ENCODE measurements at places on chromosomes 2 and 18.

GRCh38 chr2:134682726-134683125 lies 36.1 kb downstream of the TMEM163 start:
- DNase-seq = no peak

DNA sequence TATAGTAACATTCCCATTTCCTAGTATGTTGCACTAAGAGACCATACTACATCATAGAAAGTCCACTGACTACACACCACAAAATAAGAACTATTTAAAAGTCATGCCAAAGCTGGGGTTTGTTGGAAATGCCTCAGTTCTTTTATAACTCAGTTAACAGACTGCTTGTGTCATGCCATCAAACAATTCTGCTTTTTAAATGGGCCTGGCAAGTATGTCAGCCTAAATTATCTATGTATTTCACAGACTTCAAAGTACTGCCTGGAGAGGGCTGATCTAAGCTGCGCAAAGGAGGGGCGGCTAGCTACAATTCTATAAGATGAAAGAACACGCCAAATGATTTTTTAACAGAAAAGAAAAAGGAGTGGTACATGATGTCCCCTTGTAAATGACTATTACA lies 49.6 kb downstream of the FARSB start:
- DNase-seq = no peak

- no peak for DNase-seq
These were observed 138.3 kb downstream of the ZBTB7C start for GRCh38 chr18:48270929-48271328.

GRCh38 chr18:13587937-13588336 lies 138.4 kb downstream of the FAM210A start:
- DNase-seq = no peak

DNA sequence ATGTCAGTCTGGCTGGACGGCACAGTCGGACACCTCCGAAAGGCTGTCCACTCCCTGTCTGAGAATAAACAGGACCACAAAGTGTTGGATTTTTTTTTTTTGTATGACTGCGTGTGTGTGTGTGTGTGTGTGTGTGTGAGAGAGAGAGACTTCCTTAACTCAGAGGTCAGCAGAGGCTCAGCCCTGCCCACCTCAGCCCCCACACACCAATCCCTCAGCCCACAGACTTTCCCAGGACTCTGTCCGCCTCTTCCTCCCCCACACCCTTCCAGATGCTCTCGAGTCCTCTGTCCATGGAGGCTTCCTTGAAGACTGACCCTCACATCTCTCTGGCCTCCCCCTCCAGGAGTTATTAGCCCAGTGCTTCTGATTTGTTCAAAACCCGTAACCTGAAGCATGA lies 147.3 kb downstream of the BCL11A start:
- no peak for DNase-seq

GRCh38 chr18:49016648-49017539 lies 66.1 kb upstream of the SMAD7 start:
- peak; percentile 44 for DNase-seq

GRCh38 chr2:206867006-206867405 lies 72.3 kb upstream of the CPO start:
- DNase-seq = peak; percentile 22

Measured in NCI-H1417 (cell line).